ENCODE measurements at places on chromosomes 7 and 10.

DNA sequence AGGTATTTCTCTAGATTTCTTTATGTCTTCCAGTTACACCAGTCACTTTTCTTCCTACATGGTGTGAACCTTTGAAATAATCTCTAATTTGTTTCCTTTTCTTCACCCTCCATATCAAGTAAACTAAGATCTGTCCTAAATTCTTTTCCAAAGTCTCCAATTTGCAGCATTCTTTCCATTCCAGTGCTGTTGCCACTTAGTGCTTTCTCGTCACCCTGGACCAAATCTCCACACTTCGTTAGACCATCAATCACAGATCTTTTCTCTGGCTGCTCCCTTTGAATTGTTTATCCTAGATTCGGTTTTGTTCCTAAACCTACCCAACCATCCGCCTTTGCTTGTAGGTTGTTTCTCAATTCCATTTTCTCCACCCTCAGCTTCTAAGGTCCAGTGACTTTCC lies 74.7 kb downstream of the DYNC1I1 start:
- no peak for DNase-seq

DNA sequence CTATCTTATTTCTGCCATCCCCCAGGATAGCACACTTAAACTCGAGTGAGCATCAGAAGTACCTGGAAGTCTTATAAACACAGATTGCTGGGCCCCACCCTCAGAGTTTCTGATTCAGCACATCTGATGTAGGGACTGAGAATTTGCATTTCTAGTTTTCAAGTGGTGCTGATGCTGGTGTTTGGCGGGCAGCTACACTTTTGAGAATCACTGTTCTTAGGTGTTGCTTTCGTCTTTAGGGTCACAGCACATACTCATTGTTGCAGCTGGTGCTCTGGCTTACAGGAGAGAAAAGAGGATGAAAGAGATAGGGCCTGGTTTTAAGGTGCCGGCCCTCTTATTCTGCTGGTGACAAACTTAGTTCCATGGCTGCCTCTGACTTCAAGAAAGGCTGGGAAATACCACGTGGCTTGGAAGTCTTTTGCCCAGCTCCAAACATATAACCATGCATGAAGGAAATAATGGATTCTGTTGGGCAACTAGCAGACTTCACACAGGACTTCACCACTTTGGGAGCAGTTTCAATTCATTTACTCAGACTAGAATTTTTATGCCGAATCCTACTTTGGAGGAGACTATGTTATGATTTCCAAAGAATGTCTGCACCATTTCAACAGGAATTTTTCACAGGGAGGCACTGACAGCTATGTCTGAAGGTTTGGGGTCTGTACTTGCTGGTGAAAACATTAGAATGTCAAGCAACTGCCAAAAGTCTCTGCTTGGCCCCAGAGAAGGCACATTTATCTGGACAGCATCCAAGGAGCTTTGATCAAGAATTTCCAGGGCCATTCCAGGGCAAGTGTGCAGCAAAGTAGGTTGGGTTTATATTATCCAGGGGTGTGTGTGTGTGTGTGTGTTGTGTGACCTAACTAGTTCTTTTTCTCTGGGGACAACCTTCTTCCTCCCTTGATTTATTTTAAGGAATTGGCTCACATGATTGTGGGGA lies 6.9 kb upstream of the MINDY4 start:
- DNase-seq = no peak

GRCh38 chr10:73888514-73888913 lies 14.2 kb upstream of the CAMK2G start:
- no peak for DNase-seq

- DNase-seq = no peak
Observed at GRCh38 chr10:19488592-19489280, 327.5 kb upstream of the PLXDC2 start.

GRCh38 chr7:151408839-151409666 lies 785 bp downstream of the WDR86 start:
- no peak for DNase-seq

GRCh38 chr10:34786464-34786863 lies 28.6 kb downstream of the PARD3 start:
- DNase-seq = no peak

- DNase-seq = no peak
Observed at GRCh38 chr7:75621124-75621523, 117.6 kb downstream of the HIP1 start.

DNA sequence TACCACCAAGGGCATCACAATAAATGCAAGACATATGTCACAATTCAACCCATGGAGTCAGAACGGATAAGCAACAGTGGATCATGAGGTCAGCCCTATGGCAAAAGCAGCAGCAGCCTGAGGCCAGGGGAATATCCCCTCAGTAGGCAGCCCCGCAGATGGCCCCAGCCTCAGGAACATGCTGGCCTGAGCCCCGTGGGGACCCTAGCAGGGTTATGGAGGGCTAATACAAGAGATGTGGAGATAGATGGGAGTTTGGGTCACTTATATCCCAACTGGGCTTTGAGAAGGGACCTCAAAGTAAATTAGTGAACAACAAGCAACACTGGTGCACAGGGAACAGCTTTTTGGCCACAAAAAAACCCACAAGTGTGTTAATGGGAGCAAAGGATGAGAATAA lies 9.1 kb downstream of the TMEM72 start:
- DNase-seq = no peak

DNA sequence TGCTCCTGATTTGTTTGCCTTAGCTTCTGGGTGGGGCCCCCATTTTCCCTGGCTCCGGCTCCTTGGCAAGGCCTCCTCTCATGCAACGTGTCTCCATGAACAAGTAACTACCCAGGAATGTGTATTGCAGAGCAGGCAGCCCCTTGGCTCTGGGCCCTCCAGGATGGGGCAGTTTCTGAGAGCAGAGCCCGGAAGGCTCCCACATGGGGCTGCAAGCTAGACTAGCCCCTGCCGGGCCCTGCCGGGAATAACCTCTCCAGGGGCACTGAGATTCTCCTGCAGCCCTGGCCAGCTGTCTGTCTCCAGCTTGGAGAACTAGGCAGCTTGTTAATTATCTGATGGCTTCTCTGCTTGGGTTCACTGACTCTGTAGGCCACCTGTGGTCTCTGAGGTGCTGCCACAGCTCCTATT lies 184.0 kb upstream of the INHBA start:
- DNase-seq = no peak

- DNase-seq = no peak
Observed at GRCh38 chr7:91182819-91183764, 81.1 kb upstream of the FZD1 start.

GRCh38 chr7:124403112-124403511 lies 362.5 kb downstream of the GPR37 start:
- no peak for DNase-seq

DNA sequence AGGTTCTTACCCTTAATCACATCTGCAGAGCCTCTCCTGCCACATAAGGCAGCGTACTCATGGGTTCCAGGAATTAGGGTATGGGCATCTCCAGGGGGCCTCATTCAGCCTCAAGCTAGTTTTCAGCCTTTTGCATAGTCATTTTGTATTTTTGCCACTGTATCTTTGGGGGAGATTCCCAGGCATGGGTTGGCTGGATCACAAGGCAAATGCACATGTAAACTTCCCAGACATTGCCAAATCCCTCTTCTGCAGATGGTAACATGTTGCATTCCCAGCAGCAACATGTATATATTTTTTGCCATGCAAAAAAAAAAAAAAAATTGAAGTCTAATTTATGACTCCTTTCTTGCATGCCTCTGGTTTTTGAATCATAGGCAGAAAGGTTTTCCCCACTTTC lies 595.4 kb upstream of the FOXK1 start:
- DNase-seq = no peak

GRCh38 chr7:125119559-125120115 lies 190.0 kb upstream of the POT1 start:
- DNase-seq = no peak

DNA sequence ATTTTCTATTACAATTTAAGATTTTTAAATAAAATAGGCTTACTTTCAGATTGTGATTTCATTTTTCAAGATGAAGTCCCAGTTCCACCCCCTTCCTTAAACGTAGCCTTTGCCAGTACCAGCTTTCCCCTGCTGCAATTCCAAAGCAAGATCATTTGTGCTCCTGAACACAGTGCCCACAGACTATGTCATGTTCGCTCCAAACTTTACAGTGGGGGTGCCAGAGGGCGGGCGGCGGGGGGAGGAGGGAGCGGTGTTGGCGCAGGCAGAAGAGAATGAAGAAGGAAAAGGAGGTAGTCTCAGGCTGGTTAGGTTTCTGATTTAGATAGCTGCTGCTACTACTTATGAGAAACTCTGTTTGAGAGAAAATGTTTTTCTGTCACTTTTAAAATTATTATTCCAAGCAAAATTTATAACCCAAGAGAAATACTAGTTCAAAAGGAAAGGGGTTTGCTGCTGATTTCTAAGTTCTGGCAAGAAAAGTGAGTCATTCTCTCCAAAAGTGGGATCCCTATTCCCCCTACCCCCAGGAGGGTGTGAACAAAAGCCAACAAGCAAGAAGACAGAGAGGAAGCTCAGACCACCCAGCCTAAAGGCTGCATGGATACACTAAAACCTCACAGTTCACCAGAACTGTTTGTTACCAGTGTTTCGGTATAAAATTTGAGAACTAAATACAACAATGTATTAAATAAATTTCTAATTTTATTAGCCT lies 109.6 kb downstream of the SRPK2 start:
- DNase-seq = no peak

- no peak for DNase-seq
Observed at GRCh38 chr7:50377356-50377755, 72.8 kb downstream of the FIGNL1 start.

DNA sequence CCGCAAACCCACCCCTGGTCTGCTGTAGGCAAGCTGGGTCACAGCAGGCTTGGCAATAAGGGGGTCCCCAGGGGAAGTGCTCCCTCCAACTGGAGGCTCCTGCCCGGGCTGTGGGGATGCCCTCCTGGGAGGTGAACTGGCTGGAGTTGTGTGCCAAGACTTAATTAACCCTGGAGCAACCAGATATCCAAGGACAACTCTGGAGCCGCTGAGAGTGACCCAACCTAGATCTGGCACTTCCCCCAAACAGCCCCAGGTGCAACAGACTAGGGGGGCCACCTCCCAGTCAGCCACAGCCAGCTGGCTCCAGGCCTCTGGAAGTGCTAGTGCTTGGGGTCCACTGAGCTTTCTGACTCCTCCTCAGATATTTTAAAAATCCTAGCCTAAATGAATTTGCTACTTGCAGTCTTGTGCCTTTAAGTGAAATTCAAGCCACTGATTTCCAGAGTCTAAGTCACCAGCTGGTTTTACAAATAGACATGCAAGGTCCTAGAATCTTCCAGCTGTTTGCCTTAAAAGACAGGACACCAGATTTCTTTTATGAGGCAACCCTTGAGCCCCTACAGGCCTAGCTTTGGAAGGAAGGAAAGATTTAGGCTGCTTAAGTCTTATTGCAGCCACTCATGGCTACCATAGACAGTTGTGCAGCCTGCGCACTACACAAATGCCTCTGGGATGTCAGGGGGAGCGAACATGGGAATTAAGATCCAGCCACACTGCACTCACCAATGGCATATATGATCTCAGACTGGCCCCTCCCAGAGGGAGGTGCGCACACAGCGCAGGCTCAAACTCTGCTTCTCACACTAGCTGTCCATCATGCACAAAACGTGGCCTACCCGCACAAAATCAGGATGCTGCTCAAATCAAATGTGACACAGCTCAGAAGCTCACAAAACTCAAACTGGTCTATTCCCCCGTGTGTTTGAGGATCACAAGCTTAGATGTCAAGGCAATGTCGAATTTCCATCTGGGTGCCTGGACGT lies 42.6 kb upstream of the MYL10 start:
- no peak for DNase-seq

- DNase-seq = no peak
Observed at GRCh38 chr10:31730776-31731175, 197.9 kb downstream of the ARHGAP12 start.

GRCh38 chr7:44678101-44678470 lies 70.6 kb upstream of the ZMIZ2 start:
- no peak for DNase-seq

GRCh38 chr7:28316489-28316888 lies 95.8 kb upstream of the CREB5 start:
- DNase-seq = no peak

DNA sequence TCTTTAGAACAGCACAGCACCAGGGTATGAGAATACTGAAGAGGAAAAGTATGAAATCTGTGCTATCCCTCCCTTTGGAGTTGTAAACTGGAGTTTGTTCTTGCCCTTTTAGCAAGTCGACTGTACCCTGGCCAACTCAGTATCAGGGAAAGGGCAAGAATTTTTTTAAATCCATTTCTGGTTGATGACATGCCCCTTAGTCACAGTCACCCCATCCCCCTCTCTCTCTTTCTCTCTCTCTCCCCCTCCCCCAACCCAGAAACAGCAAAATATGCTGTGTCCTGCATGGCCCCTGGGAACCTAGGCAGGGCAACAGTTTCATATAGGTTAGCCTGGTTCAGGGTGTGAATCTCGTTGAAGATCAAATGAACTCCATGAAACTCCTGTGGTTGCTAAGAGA lies 177.7 kb upstream of the ADO start:
- DNase-seq = no peak

- no peak for DNase-seq
Observed at GRCh38 chr10:32481606-32482005, 35.7 kb downstream of the CCDC7 start.

DNA sequence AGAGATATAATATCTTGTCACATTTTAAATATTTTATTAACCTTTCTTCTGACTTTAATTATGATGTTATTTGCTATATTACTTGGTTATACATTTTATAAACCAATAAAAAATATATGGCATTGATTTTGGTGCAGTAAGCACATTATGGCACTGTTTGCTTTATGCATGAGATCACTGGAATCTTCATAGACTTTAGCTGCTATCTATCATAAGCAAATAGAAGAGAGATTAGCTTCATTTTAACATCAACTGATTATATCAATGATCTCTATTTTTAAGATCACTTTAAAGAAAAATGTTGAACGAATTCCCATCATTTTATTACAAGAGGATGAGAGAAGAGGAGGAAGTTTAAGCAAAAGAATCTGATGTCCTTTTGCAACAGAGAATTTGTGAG lies 58.6 kb upstream of the CDK1 start:
- DNase-seq = no peak

DNA sequence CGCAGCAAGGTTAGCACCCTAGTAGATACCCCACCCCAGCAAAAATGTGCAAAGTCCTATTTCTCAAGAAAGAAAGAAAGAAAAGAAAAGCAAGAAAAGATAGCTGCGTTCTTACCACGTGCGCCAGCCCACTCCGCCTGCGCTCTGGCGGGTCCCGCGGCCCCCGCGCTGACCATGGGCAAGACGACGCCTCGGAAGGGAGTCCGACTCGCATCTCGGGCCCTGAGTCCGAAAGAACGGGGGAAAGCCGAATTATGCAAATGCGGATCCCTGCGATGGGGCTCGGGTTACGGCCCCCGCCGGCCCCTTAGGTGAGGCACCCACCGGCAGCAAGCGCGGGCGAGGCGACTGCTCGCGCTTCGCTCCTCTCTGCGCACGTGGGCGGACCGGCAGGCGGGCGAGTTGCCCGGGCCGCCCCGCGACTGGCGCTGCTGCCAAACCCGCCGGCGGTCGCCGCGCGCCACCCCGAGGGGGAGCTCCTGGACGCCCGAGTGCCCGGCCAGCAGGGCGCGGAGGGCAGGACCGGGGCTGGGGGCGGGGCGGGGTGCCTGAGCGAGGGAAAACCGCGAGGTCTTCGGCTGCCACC lies 2.4 kb upstream of the EGR2 start:
- peak; percentile 68 for DNase-seq

GRCh38 chr7:8260871-8261694 lies 884 bp downstream of the ICA1 start:
- no peak for DNase-seq

Measured in activated T-cell treated with anti-CD3 and anti-CD28 coated beads for 4 hours (primary cell).